ENCODE measurements at places on chromosomes 6 and 20. TPM values are rescaled to one million over a fixed set of nuclear protein-coding genes. Genes with fewer than 3 reads are reported as not detected.

- H3K4me3 ChIP-seq, result no peak overlapping the region
- H3K27ac ChIP-seq, result no peak overlapping the region
- H3K4me1 ChIP-seq, result no peaks in the 10 kb centered on the region
- no peak for DNase-seq
- H3K36me3 ChIP-seq, result no peaks in the 10 kb centered on the region
Observed at GRCh38 chr6:163640641-163641040, 226.1 kb downstream of the QKI start.

DNA sequence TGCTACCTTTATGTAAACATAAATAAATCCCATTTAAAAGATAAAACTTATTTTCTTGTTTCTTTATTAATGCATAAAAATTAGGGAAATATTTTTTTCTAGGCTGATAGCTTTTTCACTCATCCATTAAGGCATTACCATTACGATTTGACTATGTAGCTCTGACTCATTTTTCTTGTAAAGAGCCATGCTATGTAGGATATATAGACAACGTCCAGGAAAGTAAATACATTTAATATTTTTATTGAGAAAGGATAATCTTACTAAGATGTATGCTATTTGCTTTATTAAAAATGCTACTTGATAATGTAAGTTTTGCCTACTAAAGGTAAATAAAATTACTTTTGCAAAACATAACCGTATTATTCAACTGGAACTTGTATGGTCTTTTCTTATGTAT, 19.2 kb upstream of the KIAA1586 start:
- H3K27me3 ChIP-seq, result peaks cover 18% of the 10 kb centered on the region
- DNase-seq, result no peak
- no peak overlapping the region for H3K27ac ChIP-seq
- H3K4me3 ChIP-seq, result no peak overlapping the region
- H3K4me1 ChIP-seq, result no peaks in the 10 kb centered on the region

GRCh38 chr6:75094614-75095200, 111.1 kb downstream of the COL12A1 start:
- no peaks in the 10 kb centered on the region for H3K4me1 ChIP-seq
- H3K27ac ChIP-seq, result no peak overlapping the region
- H3K27me3 ChIP-seq, result no peaks in the 10 kb centered on the region
- no peak for DNase-seq
- no peak overlapping the region for H3K4me3 ChIP-seq

GRCh38 chr20:15986690-15987089, 586.6 kb downstream of the KIF16B start:
- no peak overlapping the region for H3K4me3 ChIP-seq
- H3K27ac ChIP-seq, result no peak overlapping the region
- no peaks in the 10 kb centered on the region for H3K36me3 ChIP-seq
- H3K27me3 ChIP-seq, result no peaks in the 10 kb centered on the region
- H3K4me1 ChIP-seq, result no peaks in the 10 kb centered on the region

GRCh38 chr6:137657351-137657911, 163.2 kb upstream of the OLIG3 start:
- peaks cover 12% of the 10 kb centered on the region for H3K36me3 ChIP-seq
- H3K27ac ChIP-seq, result peak overlapping the region; percentile 28
- no peak for DNase-seq

DNA sequence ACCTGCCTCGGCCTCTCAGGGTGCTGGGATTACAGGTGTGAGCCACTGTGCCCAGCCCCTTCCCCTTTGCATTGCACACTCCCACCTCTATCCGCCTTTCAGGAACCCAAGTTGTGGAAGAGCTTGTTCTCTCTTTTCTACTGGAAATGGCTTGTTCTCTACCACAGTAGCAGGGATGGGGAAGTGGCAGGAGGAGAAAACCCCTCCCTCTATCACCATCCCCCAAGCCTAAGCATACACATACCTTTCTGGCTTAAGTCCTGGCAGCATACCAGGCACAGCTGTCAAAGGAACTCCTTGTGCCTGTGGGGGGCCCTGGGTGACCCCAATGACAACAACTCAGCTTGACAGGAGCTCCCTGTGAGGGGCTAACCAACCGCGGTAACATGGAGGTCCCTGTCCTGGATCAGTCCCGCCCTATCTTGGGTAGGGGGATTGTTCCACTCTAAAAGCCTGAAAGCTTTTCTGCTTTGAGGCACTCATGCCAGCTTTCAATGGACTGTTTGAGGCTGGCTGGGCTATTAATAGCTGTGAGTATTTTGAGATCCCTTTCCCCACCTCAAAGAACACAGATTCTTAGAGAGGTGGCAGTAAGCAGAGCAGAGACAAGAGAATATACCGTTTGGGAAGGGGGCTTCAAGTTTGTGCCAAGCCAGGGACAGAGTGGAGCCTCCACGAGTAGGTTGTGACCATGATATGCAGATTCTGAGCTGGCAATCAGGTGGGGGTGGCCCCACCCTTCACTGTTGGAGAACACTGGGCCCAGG, 2.3 kb downstream of the KLHDC3 start:
- no peak for DNase-seq
- H3K36me3 ChIP-seq, result peaks cover 6% of the 10 kb centered on the region
- no peaks in the 10 kb centered on the region for H3K27me3 ChIP-seq
- H3K4me1 ChIP-seq, result peaks cover 52% of the 10 kb centered on the region
- peak overlapping the region; percentile 26 for H3K27ac ChIP-seq

DNA sequence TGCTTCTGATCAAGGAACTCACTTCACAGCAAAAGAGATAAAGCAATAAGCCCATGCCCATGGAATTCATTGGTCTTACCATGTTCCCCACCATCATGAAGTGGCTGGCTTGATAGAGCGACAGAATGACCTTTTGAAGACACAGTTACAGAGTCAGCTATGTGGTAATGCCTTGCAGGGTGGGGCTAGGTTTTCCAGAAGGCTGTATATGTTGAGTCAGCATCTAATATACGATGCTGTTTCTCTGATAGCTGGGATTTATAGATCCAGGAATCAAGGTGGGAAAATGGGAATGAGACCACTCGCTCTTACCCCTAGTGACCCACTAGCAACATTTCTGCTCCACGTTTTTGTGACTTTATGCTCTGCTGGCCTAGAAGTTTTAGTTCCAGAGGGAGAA, 220.7 kb upstream of the RSPO3 start:
- H3K27me3 ChIP-seq, result no peaks in the 10 kb centered on the region
- no peaks in the 10 kb centered on the region for H3K36me3 ChIP-seq
- H3K4me1 ChIP-seq, result no peaks in the 10 kb centered on the region
- DNase-seq, result no peak
- H3K4me3 ChIP-seq, result no peak overlapping the region

DNA sequence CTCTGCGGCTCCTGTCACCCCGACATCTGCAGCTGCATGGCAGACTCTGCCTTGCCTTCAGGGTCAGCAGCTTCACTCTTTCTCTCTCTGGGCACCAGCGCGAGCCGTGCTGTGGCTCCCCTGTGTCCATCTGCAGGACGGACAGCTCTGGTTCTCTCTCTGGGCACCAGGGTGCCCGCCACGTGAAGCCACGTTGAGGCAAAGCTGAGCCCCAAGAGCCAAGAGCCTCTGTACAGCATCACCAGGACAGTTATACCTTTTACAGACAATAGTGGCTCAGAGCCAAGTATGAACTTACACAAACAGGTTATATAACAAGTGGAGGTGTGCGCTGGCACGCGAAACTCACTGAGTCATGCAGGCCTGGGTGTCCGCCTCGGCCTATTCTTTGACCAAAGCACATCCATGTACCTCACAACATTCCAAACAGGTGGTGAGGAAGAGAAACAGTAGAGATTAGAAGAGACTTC, 50.8 kb downstream of the FAM50B start:
- peaks cover 4% of the 10 kb centered on the region for H3K27me3 ChIP-seq
- DNase-seq, result no peak
- no peak overlapping the region for H3K27ac ChIP-seq
- no peak overlapping the region for H3K4me3 ChIP-seq
- H3K4me1 ChIP-seq, result no peaks in the 10 kb centered on the region

DNA sequence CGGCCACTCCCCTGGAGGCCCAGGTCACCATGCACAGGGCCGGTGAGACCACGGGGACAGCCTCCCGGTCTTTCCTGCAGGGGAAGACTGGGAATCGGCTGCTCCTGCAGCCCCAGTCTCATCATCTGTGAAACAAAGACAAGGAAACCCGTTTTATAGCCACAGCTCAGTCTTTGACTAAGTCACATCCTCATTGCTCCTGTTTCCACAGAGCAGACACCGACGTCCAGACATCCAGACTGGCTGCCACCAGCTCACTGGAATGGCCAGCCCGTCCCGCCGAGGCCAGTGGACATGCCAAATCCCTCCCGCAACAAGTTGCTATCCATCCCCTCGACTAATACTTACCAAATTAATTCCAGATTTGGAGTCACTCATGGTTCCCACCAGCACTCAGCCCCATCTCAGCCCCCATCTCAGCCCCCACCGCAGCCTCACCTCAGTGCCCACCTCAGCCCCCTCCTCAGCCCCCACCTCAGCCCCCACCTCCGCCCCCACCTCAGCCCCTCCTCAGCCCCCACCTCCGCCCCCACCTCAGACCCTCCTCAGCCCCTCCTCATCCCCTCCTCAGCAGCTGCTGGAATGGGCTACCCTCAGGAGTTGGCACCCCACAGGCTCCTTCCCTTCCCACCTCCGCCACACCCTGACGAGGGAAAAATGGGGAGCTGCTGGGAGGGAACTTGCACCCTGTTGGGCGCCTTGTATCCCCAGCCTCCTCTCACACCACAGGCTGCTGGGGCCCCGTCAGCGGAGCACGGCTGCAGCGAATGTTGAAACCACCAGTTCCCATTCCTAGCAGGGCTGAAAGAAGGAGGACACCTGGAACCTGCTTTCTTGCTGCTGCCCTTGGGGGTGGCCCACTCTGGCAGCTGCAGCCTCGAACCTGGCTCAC, 48.7 kb downstream of the YTHDF1 start:
- H3K4me3 ChIP-seq, result no peak overlapping the region
- DNase-seq, result no peak
- peaks cover 3% of the 10 kb centered on the region for H3K4me1 ChIP-seq
- H3K36me3 ChIP-seq, result no peaks in the 10 kb centered on the region
- H3K27me3 ChIP-seq, result peaks cover 11% of the 10 kb centered on the region
- H3K27ac ChIP-seq, result no peak overlapping the region

HLA-DQA1 gene
- total RNA-seq, result 7.8 TPM

GRCh38 chr6:42038811-42039408, 11.4 kb upstream of the TAF8 start:
- H3K27me3 ChIP-seq, result no peaks in the 10 kb centered on the region
- peak overlapping the region; percentile 91 for H3K27ac ChIP-seq
- peaks cover 45% of the 10 kb centered on the region for H3K4me1 ChIP-seq
- DNase-seq, result no peak
- peak overlapping the region; percentile 87 for H3K4me3 ChIP-seq

- H3K27me3 ChIP-seq, result peaks cover 15% of the 10 kb centered on the region
- no peak for DNase-seq
- H3K4me3 ChIP-seq, result no peak overlapping the region
- no peaks in the 10 kb centered on the region for H3K4me1 ChIP-seq
- no peaks in the 10 kb centered on the region for H3K36me3 ChIP-seq
Observed at GRCh38 chr20:53037621-53038020, 65.5 kb downstream of the TSHZ2 start.

KCNK5 gene
- 10.9 TPM for total RNA-seq

COL12A1 gene
- total RNA-seq, result not detected

DNA sequence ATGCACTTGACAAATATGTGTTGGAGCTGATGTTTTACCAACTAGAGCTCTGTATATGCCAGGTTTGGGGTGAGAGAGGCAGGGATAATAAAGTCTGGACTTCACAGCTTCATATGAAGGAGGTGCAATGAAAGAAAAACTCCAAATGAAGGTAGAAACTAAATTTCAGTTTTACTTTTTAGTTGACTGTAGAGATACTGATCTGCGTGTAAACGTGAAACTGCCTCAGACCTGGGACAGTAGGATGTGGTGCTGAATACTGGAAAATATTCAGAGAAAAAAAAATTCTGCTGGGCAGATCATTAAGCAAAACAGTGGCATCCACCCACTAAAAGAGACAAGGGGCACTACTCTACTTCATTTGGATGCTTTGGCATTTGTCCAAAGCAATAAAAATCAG, 94.5 kb downstream of the BACH2 start:
- H3K4me3 ChIP-seq, result peak overlapping the region; percentile 8
- H3K27me3 ChIP-seq, result no peaks in the 10 kb centered on the region
- peaks cover 6% of the 10 kb centered on the region for H3K36me3 ChIP-seq
- peaks cover 12% of the 10 kb centered on the region for H3K4me1 ChIP-seq
- no peak overlapping the region for H3K27ac ChIP-seq

- H3K27me3 ChIP-seq, result peaks cover 88% of the 10 kb centered on the region
- no peak overlapping the region for H3K27ac ChIP-seq
- peaks cover 6% of the 10 kb centered on the region for H3K4me1 ChIP-seq
- no peak for DNase-seq
- peaks cover 8% of the 10 kb centered on the region for H3K36me3 ChIP-seq
Observed at GRCh38 chr6:28693033-28693750, 167.5 kb downstream of the GPX5 start.

SLCO4A1 gene
- 88.3 TPM for total RNA-seq

OR2H1 gene
- not detected for total RNA-seq

DNA sequence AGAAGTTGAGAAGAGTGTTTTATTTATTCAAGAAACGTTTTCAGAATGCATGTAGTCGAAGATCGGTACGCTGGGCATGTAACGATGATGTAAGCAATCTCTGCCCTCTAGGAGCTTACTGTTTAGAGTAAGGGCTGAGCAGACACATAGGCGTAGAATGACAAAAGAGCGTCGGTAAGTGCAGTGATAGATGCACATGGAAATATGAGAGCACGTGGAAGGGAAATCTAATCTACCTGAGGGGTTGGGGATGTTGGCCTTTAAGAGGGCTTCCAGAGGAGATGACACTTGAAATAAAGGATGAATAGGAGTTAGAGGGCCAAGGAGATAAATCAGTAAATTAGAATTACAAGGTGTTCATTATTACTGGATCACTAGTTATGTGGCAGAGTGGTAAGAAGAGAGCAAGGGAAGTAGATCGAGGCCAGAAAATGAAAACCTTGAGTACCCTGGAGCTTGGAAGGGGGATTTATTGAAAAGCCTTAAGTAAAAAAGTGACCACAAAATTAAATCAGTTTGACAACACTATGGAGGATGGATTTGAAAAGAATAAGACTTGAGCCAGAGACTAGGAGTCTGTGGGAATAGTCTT, 782 bp downstream of the TRMT11 start:
- no peak overlapping the region for H3K4me3 ChIP-seq
- peaks cover 11% of the 10 kb centered on the region for H3K4me1 ChIP-seq
- H3K27me3 ChIP-seq, result no peaks in the 10 kb centered on the region

SCUBE3 gene
- not detected for total RNA-seq

GRCh38 chr20:2397595-2398145, 17.0 kb downstream of the TGM6 start:
- no peak overlapping the region for H3K4me3 ChIP-seq
- no peak for DNase-seq
- no peaks in the 10 kb centered on the region for H3K4me1 ChIP-seq
- no peaks in the 10 kb centered on the region for H3K27me3 ChIP-seq

- H3K36me3 ChIP-seq, result no peaks in the 10 kb centered on the region
- H3K27ac ChIP-seq, result no peak overlapping the region
- H3K27me3 ChIP-seq, result peaks cover 57% of the 10 kb centered on the region
- no peak for DNase-seq
- no peak overlapping the region for H3K4me3 ChIP-seq
Observed at GRCh38 chr6:7542874-7543624, 1.6 kb downstream of the DSP start.

Measured in natural killer cell treated with Interleukin-12 subunit alpha and Interleukin-12 subunit beta and Interleukin-15 and Interleukin-18, amount 100 ng/mL, for 72 hours (primary cell).